ENCODE measurements at places on chromosomes 6 and 20.

DNA sequence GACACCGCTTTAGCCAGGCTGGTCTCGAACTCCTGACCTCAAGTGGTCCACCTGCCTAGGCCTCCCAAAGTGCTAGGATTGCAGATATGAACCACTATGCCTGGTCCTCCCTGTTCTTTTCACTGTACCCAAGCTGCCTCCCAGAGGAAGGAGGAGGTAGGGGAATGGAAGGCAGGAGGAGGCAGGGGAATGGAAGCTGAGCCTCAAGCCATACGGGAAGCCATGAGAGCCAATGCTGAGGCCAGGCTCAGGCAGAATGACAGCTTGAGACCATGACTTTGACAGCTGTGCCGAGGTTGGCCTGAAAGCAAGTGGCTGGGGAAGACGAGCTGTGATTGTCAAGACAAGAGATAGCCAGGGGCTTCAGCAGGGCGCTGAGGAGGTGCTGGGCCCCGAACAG lies 13.6 kb upstream of the ZNF335 start:
- peak; percentile 26 for DNase-seq

- DNase-seq: no peak
Observed at GRCh38 chr6:109466212-109466923, 10.8 kb upstream of the MICAL1 start.

DNA sequence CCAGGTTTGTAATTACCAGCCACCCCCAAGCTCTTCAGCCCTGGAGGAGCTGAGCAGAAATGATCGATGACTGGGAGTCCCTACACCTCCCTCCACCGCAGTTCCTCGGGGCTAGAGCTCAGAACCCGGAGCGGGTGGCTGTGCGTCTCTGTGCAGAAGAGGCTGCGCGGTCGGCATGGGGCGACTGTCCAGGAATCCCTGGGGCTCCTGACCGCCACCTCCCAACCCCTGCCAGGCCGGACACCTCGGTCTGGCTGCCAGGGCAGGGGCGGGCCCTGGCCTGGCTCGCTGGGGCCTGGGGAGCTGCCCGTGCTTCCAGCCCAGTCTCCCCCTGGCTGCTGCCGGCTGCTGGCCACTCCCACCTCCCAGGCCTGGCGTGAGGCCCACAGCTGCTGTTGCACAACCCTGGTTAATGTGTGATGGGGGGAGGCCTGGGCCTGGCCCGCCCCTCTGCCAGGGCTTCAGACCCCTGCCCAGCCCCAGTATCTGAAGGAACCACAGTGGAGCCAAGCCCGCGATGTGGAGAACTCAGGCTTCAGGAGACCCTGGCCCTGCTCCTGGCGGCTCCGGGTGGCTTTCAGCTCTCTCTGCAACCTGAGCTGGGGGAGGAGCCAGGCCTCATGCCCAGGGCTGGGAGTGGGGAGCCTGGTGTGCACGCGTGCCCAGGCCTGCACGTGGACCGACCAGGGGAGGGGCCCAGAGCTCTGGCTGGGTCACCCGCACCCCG lies 1.2 kb downstream of the SLC2A4RG start:
- DNase-seq: peak; percentile 95

DNA sequence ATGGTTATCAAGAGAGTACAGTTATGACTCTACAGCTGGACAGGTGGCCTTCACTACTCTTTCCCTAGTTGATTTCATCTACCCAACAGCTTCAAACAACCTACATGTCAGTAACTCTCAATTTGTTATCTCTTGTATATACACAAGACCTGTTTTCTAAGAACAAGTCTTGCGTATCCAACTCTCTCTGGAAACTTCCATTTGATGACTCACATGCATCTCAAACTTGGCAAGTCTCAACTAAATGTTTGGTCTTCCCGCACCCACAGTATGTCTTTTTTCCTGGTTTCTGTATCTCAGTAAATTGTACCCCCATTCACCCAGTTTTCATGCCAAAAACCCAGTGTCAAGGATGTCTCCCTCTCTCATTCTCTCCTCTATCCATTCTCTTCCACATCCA lies 97.7 kb downstream of the BTBD9 start:
- DNase-seq: no peak

DNA sequence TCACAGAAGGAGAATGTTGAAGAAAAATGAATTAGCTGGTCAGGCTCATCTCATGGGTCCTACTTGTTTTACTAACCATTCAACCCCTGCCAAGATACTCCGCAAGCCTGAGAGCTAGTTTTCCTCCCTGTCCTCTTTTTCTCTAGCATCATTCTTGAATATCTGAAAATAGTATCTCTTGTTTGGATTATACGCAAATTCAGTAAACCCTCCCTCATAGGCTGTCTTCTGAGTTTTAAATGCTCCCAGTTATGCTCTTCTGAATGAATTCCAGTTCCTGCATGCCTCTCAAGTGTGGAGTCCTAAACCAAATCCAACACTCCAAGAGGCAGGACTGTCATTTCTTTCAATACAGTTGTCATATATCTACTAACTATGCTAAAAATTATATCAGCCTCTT lies 99.6 kb downstream of the COL21A1 start:
- no peak for DNase-seq

DNA sequence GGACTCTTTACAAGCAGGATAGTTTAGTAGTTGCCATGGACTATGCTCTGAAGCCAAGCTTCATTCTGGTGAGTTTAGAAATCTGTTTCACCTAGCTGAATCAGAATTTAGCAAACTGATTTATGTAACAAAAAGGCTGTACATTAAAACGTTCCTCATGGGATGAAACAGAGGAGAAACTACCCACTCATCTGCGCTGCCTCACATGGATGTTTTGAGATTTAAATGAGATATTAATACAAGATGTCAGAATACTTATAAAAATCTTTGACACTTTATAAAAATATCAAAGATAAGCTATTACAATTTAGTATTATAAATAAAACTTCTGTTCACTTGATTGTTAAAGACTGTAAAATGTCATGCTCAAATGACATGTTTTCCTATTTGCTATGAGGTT lies 16.8 kb downstream of the RUNX2 start:
- no peak for DNase-seq

- no peak for DNase-seq
Observed at GRCh38 chr6:2213086-2213485, 32.3 kb downstream of the GMDS start.

GRCh38 chr20:62728781-62729300 lies 20.2 kb downstream of the NTSR1 start:
- no peak for DNase-seq

DNA sequence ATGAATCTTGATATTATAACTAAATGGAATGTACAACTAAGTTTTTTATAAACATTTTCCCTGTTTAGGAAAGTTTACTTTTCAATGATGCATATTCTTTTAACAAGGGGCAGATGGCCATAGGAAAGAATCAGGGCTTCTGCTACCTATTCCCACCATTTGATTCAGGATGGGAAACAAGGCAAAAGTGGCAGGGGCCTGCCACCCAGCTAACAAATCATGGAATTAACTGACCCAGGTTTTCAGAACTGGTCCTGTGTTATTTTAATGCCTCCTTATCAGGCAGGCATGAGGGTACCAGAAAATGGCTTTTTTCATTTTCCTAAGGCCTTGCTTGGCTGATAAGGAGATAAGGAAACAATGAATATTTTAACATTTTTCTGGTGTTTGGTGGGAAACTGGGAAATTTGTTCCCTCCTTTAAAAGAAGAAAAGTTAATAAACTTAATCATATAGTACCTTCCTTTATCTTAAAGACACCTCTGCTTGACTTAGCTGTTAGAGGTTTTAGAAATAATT lies 6.7 kb downstream of the POU3F2 start:
- no peak for DNase-seq

- DNase-seq: peak; percentile 39
Observed at GRCh38 chr6:49913636-49914375, 47.5 kb upstream of the CRISP1 start.

- DNase-seq: no peak
Observed at GRCh38 chr20:58927490-58928061, 53.5 kb upstream of the NELFCD start.

DNA sequence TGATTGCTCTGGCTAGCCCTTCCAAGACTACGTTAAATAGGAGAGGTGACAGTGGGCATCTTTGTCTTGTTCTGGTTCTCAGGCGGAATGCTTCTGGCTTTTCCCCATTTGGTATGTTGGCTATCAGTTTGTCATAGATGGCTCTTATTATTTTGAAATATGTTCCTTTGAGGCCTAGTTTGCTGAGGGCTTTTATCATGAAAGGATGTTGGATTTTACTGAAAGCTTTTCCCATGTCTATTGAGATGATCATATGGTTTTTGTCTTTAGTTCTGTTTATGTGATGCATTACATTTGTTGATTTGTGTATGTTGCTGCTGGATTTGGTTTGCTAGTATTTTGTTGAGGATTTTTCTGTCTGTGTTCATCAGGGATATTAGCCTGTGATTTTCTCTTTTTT lies 9.9 kb upstream of the RNASET2 start:
- DNase-seq: no peak

DNA sequence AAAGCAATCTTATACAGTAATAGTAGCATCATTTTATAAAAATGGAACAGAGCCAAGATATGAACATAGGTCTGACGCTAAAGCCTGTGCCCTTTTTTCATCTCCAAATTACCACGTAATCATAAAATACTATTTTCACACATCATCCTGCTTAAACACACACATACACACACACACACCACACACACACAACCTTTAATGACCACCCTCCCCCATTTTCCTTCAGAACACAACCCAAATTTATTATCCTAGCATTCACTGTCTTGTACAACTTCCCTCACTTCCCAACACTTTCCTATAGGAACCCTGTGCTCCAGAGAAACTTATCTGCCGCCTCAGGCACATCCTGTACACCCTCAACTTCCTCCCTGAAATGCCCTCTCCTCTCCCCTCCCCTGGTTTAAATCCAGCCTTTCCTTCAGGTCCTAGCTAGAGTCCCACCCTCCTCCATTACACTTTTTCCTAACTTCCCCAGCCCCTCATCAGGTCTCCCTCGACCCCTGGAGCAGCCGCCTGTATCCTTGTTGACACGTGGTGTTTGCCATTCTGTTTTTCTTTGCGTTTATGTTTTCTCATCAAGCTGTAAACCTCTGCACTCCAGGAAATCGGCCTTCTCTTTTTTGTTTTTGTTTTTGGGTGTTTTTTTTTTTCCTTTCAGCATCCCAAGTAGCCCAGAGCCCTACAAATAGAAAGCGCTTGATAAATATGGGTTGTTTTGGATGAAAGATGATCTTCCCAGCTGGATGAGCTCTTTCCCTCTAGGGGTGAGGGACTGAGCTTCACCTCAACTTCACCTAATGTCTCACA lies 968 bp upstream of the MMP24 start:
- no peak for DNase-seq

- no peak for DNase-seq
Observed at GRCh38 chr20:39829661-39830060, 859.4 kb downstream of the MAFB start.

- DNase-seq: no peak
Observed at GRCh38 chr20:11437611-11438380, 479.9 kb upstream of the BTBD3 start.

- DNase-seq: peak; percentile 83
Observed at GRCh38 chr6:38639498-38640215, at the start of gene BTBD9. Gene BTBD9 (minus strand): TSS chr6:38639929.

DNA sequence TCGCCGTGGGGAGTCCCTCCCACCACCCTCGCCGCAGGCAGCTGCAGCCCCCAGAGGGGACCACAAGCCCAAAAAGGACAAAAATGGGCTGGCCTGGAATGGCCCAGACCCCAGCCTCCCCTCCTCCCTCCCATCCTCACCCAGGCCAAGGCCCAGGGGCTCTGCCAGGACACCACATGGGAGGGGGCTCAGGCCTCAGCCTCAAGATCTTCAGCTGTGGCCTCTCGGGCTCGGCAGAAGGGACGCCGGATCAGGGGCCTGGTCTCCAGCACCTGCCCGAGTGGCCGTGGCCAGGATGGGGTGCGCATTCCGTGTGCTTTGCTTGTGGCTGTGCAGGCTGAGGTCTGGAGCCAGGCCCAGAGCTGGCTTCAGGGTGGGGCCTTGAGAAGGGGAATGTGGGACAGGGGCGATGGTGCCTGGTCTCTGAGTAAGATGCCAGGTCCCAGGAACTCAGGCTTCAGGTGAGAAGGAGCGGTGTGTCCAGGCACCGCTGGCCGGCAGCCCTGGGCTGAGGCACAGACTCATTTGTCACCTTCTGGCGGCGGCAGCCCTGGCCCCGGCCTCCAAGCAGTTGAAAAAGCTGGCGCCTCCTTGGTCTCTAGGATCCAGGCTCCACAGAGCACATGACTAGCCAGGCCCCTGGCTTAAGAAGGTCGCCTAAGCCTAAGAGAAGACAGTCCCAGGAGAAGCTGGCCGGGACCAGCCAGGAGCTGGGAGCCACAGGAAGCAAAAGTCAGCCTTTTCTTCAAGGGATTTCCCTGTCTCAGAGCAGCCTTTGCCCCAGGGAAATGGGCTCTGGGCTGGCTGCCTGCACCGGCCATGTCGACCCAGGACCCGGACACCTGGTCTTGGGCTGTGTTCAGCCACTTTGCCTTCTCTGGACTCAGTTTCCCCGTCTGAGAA lies 35.2 kb upstream of the MRGBP start:
- peak; percentile 76 for DNase-seq

- no peak for DNase-seq
Observed at GRCh38 chr6:74638412-74638811, 567.4 kb downstream of the COL12A1 start.

DNA sequence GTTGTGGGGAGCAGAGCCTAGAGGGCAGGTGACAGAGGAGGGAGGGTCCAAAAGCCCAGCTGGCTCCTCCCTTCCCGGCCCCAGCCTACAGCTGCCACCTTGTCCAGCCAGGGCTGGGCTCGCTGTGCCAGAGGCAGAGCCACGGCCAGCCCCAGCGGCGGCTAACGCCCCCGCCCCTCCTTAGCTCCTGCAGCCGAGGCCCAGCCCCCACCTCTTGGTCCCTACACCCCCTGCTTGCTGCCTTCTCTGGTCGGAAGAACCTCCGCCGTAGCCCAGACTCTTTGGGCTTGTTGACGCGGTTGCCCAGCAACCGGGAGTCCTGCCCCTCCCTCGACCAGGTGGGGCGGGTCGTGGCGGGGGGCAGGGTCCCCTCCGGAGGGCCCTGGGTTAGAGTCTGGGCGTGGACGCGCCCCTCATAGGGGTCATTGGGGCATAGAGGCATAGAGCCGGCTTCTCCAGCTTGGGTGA lies 521 bp upstream of the LKAAEAR1 start:
- DNase-seq: no peak

DNA sequence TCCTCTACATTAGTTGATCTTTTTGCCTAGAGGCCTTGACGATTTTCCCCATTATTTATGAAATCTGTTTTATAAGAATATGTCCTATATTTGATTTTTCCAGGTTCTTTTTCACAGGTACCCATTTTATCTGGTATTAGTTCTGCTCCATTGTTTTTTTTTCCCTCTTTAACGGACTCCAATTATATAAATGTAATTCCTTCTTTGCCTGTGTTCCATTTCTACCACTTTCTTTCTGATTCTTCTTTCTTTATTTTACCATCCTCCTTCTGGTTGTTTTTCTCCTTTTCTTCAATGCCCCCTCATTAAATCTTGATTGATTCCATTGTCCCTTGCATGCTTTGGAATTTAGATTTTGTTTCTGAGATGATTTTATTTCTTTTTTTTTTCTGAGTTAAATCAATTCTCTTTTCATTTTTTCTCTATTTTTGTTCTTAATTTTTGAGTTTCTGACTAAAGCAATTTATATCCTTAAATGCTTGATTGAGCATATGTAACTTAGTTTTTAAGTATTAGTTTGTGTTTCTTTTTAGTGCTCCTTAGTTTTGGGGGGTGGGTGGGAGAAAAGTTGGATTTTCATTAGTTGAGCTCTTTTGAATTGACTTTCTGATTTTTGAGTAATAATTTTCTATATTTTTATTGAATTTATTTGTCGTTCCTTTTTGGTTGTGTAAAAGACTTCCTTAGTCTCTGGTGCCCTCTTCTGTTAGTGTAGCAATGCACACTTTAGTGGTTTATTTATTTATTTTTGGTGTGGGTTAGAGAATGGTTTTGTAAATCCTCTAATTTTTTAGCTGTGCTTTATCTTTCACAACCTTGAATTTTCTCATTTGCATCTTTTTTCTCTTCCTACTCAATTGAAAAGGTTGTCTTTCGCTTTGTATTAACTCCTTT lies 140.8 kb downstream of the FARS2 start:
- DNase-seq: peak; percentile 18

Data from myocyte (in vitro differentiated cells).